NCI-H187 treated with DMSO at 0.1 percent for 48 hours (cell line): ENCODE measurements at places on chromosomes 2 and 18.

DNA sequence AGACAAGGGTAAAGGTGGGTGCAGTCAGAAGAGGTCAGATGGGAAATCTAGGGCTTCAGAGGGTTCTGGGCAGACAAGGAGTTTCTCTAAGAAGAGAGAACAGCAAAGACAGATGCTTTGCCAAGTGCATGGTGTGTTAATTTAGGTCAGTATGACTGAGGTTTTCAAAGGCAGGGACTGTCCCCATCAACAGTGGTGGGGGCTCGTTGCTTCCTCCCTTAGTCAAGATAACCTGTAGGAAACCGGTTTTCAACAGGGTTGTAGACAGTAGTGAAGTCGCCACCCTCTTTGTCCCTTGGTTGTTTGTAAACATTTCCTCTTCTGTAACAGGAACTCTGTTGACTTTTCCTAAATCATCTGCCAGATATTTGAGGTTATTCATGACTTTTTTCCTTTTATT lies 11.6 kb downstream of the RAB12 start:
- no peak for DNase-seq

DNA sequence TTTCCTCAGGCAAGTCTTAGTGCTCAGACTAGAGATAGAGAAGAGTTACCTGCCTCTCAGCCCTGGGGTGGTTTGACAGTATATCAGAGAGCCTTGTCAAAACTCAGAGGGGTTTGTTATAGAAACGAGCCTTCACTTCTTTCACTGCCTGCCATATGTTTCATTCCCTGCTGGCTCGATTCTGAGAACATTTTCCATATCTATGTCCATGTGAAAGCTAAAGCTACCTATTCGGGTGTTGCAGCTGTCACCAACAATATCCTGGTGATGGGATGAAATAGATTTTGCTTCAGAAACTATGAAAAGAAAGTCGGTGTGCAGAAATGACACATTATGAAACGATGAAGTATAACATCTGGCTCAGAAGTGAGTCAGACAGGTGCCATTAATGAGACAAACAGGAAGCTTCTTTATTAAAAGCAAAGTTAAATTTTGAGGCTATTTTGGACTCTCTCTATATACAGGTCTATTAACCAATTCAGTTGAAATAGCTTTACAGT lies 56.1 kb upstream of the TANK start:
- DNase-seq = no peak

- no peak for DNase-seq
These were observed 10.7 kb upstream of the ADD2 start for GRCh38 chr2:70778676-70779075.

DNA sequence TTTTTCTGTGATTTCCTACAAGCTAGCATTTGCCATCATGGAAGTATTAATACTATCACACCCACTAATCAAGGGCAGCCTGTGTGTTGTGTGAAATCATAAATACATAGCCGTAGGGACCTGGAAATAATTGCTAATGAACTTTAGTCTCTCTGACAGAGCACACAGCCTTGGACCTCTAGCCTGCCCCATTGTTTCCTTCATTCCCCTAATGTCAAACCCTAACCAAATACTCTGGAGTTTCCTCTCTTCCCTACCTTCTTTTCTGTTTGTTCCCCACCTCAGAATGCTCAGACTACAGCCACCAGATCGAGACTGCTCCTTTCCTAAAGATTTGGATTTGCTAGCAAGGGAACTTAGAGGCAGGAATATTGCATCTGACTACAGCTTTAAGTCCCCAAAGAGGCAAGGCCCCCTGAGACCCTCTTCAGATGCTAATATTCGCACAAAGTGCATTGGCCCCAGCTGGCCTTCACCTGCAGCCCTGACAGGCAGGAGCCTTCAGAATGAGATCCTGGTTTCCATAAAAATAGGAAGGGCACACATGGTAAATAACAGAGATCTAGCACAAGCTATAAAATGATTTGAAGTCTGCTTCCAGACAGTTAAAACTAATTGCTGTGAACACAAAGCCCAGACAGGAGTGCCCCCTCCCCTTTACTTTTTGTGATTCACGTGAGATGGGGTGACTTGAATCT lies 279.2 kb upstream of the DCC start:
- DNase-seq = no peak

GRCh38 chr18:55012008-55012407 lies 52.7 kb upstream of the CCDC68 start:
- no peak for DNase-seq

DNA sequence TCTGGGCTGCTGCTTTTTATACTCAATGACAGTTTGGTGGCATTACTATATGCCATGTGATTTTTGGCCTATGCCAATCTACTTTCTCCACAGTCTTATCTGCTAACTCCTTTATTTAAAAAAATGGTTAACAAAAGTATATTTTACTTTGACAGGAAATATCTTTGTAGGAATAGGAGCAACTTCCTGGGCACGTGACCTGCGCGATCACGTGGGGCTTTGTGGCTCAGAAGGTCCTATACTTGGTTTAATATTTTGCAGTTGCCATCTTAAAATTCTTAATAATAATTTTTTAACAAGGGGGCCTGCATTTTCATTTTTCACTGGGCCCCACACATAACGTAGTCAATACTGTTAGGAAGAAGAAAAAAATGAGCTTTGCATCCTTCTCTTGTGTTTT lies 249.7 kb downstream of the ACTR3 start:
- DNase-seq = no peak

- no peak for DNase-seq
These were observed 2.9 kb downstream of the MEX3C start for GRCh38 chr18:51194604-51195003.

DNA sequence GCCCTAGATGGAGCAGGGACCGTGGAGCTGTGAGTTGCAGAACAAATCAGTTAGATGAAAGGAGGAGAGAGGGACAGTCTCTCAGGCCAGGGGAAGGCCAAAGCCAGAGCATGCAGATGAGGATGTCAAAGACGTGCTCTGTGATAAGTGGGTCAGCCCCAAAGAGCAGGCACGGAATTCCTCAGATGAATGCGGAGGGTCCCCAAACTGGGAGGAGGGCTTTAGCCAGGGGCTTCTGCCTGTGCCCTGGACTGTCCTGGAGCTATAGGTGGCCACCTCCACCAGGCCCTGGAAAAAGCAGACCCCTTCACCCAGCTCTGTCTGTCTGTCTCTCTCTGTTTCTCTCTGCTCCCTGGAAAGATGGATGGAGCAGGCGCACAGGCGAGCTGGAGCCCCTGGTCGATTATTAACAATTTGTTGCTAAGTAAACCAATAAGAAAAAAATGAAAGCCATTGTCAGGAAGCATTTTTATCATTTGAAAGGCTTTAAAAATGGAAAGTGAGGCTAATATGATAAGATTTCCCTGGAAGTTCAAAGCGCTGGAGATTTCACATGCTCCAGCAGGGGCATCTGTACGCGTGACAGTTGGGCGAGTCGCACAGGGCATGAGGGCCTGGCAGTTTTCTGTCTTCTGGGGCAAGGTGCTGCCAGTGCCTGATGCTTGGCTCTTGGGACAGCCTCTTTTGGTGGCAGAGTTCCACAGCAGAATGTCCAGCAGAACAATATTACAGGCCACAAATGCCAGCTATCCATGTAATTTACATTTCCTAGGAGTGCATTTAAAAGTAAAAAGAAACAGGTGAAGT lies 241.0 kb downstream of the GLI2 start:
- no peak for DNase-seq

DNA sequence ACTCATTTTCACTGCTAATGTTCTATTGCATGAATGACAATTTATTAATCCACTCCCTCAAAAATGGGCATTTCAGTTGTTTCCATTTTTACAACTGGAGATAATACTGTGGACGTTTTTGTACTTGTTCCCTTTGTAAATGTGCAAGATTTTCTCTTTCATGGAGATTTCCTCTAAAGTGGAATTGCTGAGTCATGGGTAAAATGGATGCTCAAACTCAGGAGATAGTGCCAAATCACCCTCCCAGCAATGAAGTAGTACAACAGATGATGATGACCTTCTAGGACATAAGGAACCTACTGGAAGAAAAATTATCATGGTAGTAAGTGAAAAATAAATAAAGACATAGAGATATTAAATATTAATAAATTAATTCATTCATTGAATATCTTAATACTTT lies 460.8 kb upstream of the CHST9 start:
- DNase-seq = no peak

- DNase-seq = no peak
These were observed 11.5 kb upstream of the EIF2AK3 start for GRCh38 chr2:88638743-88639142.

- no peak for DNase-seq
These were observed 62.4 kb downstream of the MRPS9 start for GRCh38 chr2:105100046-105100840.

DNA sequence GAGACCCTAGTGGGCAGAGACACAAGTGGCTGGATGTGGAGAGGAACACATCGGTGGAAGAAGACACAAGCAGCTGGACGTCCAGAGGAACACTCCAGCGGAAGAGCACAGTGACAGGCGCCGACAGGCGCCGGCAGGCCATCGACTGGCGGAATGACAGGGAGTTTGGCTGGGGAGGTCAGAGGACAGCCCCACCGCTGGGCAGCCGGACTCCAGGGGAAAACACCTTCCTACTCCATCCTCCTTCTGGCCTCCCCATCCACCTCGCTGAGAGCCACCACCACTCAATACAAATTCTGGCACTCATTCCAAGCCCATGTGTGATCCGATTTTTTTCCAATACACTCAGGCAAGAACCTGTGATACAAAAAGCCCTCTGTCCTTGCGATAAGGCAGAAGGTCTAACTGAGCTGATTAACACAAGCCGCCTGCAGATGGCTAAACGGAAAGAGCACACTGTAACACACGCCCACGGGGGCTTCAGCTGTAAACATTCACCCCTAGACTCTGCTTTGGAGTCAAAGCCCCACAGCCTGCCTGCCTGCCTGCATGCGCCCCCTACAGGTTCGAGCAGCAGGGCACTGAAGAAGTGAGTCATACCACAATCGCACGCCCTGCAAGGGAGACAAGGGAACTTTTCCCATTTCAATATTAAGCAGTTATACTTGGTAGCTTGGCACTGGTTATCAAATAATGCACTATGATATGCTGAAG lies 50.2 kb upstream of the LRP1B start:
- DNase-seq = no peak

- no peak for DNase-seq
These were observed 1225.3 kb upstream of the CHAC2 start for GRCh38 chr2:52542297-52542696.

- no peak for DNase-seq
These were observed 44.2 kb upstream of the SLC39A10 start for GRCh38 chr2:195612611-195613495.

GRCh38 chr2:232643147-232643425 lies 9.7 kb downstream of the EFHD1 start:
- DNase-seq = no peak

- no peak for DNase-seq
These were observed 96.9 kb downstream of the TGOLN2 start for GRCh38 chr2:85230679-85231467.

- DNase-seq = no peak
These were observed 113.0 kb downstream of the PIK3C3 start for GRCh38 chr18:42068030-42068429.

DNA sequence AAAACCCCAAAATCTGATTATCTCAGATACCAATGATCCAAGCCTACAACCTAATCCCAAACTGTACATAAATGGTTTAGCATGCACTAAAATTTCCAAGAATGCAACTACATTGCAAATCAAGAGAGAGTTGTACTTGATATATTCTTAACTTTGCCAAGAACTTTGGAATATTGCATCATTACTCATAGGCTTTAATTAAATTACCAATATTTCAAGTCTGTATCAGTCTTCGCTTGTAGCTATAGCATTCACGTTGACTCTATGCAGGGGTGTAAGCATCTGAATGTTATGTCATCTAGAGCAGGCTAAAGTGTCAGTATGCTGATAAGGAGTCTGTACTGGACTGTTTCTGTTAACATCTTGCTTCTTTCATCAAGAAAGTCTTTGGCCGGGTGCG lies 56.3 kb downstream of the FOXI3 start:
- no peak for DNase-seq

- DNase-seq = no peak
These were observed 9.7 kb downstream of the TFPI start for GRCh38 chr2:187544371-187545080.

DNA sequence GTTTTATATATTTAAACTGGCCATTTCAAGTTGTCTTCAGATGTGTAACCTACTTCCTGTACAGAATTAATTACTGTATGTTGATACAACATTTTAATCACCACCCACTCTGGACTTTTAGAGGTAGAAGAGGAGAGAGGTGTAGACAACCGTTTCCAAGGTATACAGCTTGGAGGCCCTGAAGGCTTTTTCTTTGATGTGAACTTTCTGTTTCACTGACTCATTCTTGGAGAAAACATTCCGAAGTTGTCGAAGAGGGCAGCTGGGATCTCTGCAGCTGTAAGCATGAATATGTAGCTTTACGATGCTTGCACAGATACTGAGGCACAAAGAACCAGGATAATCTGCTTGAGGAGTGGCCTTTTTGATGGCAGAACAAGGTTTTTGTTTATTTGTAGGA lies 137.0 kb downstream of the NCKAP5 start:
- DNase-seq = no peak
